ENCODE measurements at places on chromosomes 7 and 10.

DNA sequence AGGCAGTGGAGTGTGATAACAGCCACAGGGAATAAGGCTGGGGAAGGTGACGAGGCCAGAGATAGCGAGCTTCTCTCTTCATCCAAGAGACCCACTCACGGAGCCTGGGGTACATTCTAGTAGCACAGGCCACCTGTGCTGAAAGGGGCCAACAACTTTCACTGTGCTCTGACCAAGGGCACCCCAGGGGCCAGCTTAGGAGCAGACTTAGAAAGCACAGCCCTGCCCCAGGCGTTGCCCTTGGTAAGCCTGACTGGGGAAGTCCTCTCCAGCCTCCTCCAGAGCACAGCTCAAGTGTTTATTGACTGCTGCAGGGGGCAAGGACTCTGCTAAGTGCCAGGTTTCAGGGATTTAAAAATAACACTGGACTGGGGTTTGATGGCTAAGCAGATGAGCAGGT lies 44.7 kb downstream of the EBF3 start:
- DNase-seq = no peak

GRCh38 chr10:16606421-16606820 lies 84.7 kb upstream of the C1QL3 start:
- no peak for DNase-seq

GRCh38 chr10:43679509-43679908 lies 30.8 kb upstream of the ZNF32 start:
- DNase-seq = no peak

- DNase-seq = no peak
These were observed 192.5 kb downstream of the GFRA1 start for GRCh38 chr10:116080553-116080952.

DNA sequence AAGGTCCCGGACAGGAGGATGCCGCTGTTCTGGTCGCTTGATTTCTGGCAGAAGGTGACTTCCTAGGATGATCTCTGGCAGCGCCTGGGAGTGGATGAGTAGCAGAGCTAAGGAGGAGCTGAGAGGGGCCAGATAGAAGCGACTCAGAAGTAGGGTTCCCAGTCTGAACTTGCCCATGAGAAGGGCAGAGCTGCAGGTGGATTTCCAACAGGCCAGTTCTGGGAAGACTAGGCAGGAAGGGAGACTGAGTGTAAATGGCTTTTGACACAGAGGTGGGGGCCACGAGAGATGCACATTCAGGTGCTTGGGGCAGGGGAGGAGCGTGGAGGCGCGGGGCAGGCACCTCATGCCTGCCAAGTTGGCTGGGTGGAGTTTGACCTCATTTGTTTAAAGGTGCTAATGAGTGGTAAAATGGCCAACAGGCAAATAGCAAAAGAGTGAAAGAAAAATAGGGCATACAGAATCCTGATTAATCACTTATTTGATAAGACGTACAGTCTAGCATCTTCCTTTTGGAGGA lies 58.8 kb downstream of the SHH start:
- no peak for DNase-seq

DNA sequence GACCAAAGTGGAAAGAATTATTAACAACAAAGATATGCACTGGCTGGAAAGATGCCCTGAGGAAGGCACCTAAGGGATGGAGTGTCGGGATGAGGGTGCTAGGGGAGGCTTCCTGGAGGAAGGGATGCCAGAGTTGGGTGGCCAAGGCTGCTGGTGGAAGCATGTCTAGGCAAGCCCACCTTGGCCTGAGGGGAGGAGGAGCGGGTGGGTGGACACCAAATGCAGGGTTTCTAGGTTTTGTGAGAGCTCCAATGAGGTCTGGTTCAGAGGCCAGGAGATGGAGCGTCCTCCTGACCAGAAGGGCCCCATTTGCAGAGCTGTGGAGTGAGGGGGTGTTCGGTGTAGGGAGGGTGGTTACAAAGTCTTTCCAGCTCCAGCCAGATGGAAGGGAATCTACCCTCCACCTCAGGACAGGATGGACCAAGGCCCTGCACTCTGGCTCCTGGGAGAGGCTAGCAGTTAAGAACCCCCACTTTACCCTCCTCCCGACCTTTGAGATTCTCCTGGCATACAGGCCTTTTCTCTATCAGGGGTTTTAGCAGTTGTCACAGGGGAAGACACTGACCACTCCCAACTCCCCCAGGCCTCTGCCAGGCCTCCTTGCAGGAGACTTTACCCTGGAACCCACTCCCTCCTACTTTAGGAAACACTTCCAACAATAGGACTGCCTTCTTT lies 3.0 kb upstream of the DDIT4 start:
- no peak for DNase-seq

DNA sequence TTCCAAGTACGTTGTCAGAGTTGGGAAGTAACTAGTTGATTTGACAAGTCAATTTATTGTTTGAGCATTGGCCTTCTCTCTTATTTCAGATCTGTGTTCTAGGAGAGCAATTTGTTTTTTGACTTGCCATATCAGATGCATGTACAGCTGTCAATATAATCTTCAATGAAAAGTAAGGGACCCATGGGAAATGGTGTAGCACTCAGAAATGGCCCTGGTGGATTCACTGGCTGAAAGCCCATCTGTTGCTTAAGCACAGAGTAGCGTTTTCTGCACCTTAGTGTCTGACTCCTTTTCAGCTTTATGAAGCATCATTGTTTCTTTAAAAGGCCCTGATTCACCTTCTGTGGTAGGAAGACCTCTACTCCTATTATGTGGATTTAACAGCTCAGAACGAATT lies 10.2 kb downstream of the GARS1 start:
- DNase-seq = no peak

DNA sequence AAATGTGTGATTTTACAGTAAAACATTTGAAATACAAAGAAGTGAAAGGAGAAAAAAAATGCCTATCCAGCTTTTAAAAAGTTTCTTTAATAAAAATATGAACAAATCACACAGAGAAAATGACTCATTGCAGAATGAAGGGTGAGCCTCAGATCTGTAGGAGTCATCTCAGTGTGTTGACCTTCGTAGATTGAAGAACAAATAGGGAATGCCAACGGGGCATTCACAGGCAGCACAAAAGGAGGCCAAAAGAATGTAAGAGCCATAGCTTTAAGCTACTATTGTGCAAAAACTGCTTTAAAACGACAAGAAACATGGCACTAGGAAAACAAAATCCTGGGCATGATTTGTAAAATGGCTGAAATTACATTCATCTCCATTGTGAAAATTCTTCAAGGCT lies 782.7 kb upstream of the CELF2 start:
- DNase-seq = no peak

- DNase-seq = no peak
These were observed 314.1 kb downstream of the SNX13 start for GRCh38 chr7:17626235-17626634.

DNA sequence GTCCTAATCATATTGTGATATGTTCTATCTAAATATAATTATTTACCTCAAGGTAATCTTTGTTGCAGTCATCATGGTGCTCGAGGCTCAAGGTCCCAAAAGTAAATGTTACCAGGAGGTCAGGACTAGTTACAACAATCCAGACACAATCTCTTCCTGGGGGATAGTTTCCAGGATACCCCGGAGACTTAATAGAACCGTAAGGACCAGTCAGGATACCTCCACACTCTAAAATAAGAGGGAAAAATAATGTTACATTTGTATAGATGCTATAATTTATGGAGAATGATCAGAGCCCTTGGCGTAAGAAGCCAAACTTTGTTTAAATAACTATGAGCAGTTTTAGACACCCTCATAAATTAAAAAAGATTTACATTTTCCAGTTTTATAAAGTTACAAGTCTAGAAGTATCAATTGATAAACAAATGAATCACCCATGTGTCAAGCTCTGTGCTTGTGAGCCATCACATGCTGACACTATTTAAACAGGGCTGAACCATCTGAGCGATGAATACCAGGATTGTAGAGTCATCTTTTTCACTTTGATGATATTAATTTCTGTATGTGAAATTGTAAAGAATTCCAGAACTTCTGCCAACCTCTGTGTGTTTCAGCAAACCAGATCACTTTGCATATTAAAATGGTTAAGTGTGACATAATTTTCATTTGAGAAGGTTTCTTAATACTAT lies 41.3 kb downstream of the CUBN start:
- no peak for DNase-seq

GRCh38 chr7:135597926-135598305 lies 40.2 kb downstream of the NUP205 start:
- no peak for DNase-seq

- DNase-seq = no peak
These were observed 227.4 kb upstream of the KAT6B start for GRCh38 chr10:74598891-74599566.

Data from activated naive CD4-positive, alpha-beta T cell treated with anti-CD3 and anti-CD28 coated beads, Interleukin-2, amount 10 ng/mL, durations not matched to agents 7 days and 5 days (primary cell).